Kidney glomerular epithelial cell (primary cell): ENCODE measurements at places on chromosomes 11 and 22.

DNA sequence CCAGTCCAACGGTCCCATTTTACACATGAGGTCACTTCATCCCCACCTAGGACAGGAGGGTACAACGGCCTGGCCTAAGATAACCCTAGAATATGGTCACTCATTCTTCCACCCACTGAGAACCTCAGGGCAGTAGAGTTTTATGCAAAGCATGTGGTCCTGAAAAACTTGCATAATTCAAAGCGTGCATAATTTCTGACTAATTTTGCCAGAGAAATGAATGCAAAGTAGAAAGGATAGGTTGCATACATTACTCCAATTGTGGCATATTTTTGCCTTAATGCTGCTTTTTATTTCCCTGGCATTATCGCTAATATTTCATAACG, 32.5 kb upstream of the SLC35C1 start:
- DNase-seq, result no peak

DNA sequence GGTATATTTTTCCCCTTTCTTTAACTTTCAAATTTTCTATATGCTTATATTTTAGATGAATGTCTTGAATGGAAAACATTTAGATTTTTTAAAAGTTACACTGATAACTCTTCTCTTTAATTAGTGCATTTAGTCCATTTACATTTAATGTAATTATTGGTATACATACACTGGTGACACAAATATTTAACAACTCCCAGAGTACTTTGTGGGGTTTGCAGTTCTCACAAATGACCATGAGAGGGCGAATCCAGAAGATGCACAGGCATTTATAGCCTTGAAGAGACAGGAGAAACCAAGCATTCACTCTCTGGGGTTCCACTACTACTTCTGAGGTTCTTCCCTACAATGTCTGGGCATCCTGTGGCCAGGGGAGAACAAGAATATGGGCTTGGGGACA, 125.1 kb downstream of the TIMP3 start:
- DNase-seq, result peak; percentile 11

DNA sequence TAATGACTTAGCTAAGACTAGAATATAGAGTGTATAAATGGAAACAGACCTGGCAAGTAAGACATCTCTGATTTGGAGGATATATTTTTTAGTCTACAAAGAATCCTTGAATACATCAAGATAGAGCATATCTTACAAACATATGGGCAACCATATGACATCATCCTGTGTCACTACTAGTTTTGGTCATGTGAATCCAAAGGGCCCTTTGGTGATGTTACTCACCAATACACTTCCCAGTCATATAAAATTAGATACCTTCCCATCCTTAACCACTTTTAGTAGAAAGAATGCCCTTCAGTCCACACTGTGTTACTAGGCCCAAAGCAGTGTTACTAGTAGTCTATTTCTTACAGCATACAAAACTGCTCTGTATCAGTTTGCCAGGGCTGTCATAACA, 31.6 kb downstream of the GRIA4 start:
- no peak for DNase-seq

DNA sequence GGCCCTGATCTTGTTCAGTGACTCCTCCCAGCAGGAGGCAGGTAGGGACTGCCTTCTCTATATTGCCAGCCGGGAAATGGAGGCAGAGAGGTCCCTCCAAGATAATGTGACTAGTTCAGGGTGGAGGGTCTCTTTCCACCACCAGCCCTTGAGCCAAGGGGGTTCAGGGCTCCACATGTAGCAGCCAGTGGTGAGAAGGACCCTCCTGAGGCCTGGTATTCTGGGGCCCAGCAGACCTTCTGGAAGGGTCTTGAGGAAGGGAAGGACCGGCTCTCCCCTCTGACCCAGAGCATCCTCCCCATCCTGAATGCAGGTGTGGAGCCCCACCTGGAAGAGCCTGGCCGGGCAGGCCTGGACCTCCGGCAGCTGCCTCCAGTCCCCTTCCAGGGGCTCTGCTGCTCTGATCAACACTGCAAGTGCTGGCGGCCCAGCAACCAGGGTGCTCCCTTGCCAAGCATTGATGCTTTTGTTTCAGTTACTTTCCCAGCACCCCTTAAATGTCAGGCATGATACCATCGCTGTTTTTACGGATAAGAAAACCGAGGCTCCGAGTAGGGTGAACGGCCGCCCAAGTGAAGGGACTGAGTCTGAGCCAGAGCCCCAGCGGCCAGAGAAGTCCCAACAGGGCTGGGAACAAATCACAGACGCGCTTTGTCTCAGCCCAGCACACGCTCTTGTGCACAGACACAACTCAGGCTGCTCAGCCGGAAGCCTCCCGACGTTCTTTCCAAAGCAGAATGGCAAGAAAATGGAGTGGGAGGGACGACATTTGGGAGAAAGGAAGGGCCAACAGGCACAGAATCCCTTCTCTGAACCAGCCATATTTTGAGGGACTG, 38.8 kb downstream of the DKK3 start:
- no peak for DNase-seq

GRCh38 chr11:70263363-70263762, 7.1 kb upstream of the PPFIA1 start:
- DNase-seq, result no peak

GRCh38 chr11:119796363-119797060, 67.5 kb upstream of the NECTIN1 start:
- no peak for DNase-seq
